ENCODE measurements at places on chromosomes 11 and 22. TPM values are rescaled to one million over a fixed set of nuclear protein-coding genes. Genes with fewer than 3 reads are reported as not detected.

GRCh38 chr11:63534895-63535461 lies 1.6 kb upstream of the PLAAT4 start:
- no peak for DNase-seq

DNA sequence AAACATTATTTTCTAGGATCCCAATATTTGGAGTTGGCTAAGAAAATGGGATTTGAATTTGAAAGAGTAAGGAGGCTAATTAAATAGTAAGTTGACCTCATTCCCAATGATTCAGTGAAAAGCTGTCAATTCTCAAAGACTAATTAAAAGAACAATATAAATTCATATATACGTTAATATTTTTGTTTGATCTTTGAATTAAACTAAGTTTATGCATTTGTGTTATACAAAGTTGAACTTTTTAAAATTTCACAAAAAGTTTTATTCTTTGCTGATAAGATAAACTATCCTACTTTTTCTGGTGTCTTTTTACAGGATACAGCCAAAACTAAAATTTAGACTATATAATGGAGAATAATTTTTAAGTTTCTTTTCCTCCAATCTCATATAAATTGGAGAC lies at the start of gene OR5L1:
OR5L1 (plus strand) TSS at position 301 of the 400 bp plus-strand sequence. CDS start 100 bp downstream, outside the sequence.
- DNase-seq, result no peak

DNA sequence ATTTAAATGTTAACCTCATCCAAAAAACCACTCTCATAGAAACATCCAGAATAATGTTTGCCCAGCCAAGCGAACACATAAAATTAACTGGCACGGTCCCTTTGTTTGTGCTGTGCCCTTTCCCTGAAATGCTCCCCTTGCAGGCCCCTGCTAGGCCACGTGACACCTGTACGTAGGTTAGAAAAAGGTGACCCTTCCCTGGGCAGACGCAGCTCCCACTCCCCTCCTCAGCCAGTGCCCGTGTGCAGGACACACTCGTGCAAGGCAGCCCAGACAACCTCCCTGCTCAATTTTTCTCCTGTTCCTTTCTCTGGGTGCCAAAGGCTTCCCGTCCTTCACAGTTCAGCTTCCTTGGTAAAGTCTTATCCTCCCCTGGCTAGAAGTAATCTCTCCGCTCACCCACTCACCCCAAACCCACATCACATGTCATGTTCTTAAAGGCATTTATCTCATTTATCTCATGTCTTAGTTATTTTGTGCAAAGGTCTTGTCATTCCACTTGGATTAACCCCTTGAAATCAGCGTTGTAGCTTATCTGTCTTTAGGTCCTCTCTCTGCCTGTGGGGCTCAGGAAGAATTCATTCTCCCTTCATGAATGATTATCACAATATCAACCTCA lies 20.7 kb downstream of the FAM83F start:
- no peak for DNase-seq

DNA sequence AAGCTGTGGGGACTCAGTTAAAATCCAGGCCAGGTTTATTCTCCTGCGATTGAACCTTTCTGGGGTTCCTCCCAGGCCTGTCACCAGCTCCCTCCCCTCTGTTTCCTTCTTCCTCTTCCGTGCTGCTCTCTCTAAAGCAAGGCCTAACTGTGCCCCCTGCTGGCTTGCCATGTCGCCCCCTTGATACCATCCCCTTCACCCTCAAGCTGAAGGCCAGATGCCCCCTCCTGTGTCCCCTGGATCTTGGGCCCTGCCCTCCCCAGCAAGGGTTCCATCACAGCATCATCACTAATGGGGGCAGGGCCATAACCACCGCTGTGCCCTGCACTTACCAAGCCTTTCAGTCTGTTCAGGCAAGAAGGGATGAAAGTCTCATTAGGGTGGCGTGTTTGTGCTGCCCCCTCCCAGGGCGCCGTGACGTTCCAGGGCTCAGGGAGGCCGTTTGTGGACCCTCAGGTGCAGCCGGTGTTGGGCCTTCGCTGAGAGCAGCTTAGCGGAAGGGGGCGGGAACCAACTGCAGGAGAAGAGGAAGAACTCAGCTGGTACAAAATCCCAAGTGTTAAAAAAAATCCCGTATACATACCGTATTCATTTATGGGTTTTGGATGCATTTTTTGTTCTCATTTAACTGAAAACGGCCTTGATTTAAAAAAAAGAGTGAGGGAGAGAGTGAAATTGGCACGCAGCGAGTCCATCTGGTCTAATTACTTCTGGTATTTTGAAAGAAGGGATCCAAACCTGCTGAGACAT lies 69.9 kb downstream of the MPPED1 start:
- no peak for DNase-seq

DNA sequence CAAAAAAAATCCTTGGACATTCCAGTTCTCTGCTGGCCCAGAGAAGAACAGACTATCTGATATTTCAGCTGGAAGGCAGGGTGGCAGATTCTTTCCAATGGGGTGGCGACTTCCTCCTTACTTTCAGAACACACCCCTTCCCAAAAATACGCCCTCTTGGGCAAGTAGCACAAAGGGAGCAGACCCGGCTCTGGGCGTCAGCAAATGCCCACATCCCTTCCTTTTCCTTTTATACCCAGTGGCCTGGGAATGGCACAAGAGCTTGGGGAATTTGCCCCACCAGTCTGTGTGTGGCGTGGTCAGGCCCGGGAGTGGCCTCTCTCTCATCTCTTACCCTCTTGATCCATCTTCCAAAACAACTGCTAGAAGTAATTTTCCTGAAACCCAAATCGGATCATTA lies 33.0 kb upstream of the NUP160 start:
- DNase-seq, result no peak

GRCh38 chr11:108754901-108755625 lies 90.2 kb downstream of the DDX10 start:
- DNase-seq, result no peak

DNA sequence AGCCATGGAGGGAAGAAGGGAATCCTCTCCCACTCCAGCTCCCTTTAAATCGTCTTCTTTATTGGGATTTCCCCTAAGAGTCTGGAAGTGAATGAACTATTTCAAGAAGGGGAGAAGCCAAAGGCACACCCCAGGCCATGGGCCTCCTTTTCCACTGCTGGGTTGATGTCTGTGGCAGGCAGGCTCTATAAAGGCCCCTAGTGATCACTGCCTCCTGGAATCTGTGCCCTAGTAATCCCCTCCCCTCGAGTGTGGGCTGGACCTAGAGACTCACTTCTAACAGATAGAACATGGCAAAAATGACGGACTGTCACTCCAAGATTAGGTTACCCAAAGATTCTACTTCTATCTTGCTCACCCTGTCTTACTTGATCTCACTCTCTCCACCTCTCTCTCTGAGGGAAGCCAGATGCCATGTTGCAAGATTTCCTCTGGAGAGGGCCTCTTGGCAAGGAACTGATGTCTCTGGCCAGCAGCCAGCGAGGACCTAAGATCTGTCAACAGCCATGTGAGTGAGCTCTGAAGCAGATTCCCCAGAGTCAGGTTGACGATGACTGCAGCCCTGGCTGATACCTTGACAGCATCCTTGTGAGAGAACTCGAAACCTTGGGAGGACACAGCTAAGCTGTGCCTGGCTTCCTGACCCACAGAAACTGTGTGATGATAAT lies 444.8 kb downstream of the SOX6 start:
- DNase-seq, result no peak

- DNase-seq, result no peak
These were observed 8.0 kb upstream of the SERPIND1 start for GRCh38 chr22:20765938-20766337.

GRCh38 chr11:126124231-126124661 lies 61.6 kb upstream of the CDON start:
- DNase-seq, result no peak

DNA sequence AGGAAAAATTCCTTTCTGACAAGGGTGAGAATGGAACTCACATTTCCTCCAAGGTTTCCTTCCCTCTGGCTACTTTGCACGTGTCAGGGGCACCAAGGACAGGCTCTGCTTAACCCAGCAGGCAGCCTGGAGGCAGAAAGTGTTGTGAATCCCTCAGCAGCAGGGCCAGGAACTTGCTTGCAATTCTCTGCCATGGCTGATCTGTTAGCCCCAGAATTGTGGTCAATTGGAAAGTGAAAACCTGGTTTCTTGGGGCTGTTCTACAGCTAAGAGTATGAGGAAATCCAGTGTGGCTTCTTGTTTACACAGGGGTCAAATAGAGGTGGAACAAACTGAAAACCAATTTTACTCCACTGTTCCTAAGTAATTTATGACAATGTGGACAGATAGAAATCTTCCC lies 38.3 kb upstream of the CEP295 start:
- no peak for DNase-seq

- DNase-seq, result no peak
These were observed 33.1 kb downstream of the CCDC15 start for GRCh38 chr11:124987096-124987495.

- DNase-seq, result no peak
These were observed 784.5 kb downstream of the BRD1 start for GRCh38 chr22:49042877-49043859.

- DNase-seq, result no peak
These were observed 90.5 kb upstream of the VPREB1 start for GRCh38 chr22:22154040-22154439.

DNA sequence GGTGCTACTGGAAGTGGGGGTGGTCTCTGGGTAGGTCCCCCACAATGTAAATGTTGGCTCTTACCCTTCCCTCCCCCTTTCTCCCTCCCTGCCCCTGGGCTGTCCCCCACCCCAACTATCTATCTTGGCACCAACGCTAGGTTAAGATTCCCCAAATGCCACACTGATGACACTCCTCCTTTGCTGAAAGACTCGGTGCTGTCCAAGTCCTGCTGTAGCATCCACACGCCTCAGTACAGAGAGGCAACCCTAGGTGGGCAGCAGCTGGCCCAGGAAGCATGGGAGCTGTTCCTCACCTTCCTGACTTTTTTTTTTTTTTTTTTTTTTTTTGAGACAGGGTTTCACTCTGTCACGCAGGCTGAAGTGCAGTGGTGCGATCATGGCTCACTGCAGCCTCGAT lies 3.4 kb upstream of the KCTD17 start:
- DNase-seq, result no peak

DNA sequence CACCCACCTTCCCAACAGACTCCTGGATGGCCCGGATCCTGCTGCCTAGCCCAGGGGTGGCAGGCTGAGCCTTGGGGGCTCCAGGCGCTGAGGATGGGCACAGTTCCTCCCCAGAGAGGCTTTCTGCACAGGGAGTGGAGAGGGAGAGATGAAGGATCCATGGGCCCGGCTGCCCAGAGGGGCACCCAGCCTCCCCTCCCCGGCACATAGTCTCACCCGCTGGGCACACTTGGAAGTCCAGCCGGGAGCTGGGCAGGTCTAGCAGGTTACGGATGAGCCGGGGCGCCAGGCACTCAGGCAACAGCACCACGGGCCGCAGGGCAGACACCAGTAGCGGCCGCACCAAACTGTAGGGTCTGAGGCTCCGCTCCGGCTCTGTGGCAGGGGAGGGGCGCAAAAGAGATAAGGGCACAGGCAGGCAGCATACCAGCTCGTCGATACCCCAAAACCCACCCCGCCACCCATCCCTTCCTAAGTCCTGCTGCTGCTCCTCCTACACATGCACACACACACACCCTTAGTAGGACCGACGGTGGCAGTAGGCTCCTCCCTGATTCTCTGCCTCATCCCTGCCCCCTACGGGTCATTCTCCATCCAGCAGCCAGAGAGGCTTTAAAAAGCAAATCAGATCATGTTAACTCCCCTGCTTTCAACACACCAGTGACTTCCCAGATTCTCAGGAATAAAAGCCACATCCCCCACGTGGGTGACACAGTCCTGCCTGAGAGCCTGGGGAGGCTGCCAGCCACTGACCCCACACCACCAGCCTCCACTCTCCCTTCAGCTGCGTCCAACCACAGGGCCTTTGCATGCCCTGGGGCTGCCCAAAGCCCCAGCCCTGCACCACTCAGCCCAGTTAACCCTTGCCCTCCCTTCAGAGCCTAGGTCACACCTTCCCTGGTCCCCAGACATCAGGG lies 6.5 kb upstream of the MFNG start:
- DNase-seq, result peak; percentile 59

GRCh38 chr11:27375370-27375769 lies 12.4 kb upstream of the CCDC34 start:
- no peak for DNase-seq

DNA sequence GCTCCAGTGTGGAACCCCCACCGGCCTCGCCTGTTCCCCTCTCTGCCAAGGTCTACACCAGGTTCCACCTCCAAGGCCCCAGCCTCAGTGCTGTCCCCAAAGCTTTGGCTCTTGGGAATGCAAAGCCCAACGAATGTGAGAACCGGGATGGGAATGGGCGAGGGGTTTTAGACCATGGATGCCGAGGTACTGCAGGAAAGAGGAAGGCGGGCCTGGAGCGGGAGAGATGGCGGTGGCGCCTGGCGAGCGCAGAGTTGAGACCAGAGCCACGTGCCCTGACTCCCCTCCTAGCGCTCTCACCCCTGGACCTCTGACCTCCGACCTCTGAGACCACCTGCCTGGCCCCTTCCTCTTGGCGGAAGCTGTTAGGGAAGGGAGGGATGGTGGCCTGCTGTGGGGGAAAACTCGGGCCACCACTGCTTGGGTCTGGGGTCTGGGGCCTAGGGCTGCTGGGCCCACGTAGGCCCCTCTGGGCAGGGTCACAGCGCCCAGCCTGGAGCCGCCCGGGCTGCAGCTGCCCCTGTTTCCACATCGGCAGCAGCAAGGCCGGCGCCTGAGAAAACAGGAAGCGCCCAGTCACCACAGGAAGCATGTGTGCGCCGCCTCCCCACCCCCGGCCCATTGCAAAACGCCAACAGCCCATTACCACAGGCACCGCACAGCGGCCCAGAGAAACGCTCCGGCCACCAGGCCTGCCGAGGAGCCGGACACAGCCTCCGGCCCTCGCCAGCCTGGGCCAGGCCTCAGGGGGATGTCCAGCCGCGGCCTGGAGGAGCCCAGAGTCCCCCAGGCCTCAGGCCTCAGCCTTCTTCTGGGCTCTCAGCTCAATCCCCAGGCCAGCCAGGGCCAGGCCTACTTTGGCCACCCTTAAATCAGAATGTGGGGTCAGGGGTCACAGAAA lies 13.8 kb upstream of the SLC39A13 start:
- DNase-seq, result no peak

- DNase-seq, result no peak
These were observed 516 bp downstream of the LRFN4 start for GRCh38 chr11:66857234-66857926.

- peak; percentile 61 for DNase-seq
These were observed 1098.6 kb upstream of the CCDC90B start for GRCh38 chr11:84384731-84385130.

- no peak for DNase-seq
These were observed 3.4 kb downstream of the PHF21A start for GRCh38 chr11:46117842-46118241.

The OR8D4 gene
- total RNA-seq, result not detected

The RPS13 gene
- total RNA-seq, result 1,078 TPM

The OR2AT4 gene
- 0.02 TPM for total RNA-seq

The OR51E2 gene
- not detected for total RNA-seq

The DGCR6 gene
- 1.2 TPM for total RNA-seq

The DCPS gene
- 16.6 TPM for total RNA-seq

The C1QTNF5 gene
- total RNA-seq, result not detected

The OR2AG1 gene
- not detected for total RNA-seq

The CYP2D6 gene
- 0.03 TPM for total RNA-seq

The RAPSN gene
- not detected for total RNA-seq

The CRYBB3 gene
- total RNA-seq, result not detected

The PKNOX2 gene
- total RNA-seq, result 0.12 TPM

The NNMT gene
- total RNA-seq, result 204 TPM

The CD6 gene
- total RNA-seq, result not detected

Data from A172 (cell line).